ENCODE measurements at places on chromosomes 5 and 9. TPM values are rescaled to one million over a fixed set of nuclear protein-coding genes. Genes with fewer than 3 reads are reported as not detected.

- no peak for ATAC-seq
These were observed 144.4 kb upstream of the FSTL4 start for GRCh38 chr5:133756756-133757155.

DNA sequence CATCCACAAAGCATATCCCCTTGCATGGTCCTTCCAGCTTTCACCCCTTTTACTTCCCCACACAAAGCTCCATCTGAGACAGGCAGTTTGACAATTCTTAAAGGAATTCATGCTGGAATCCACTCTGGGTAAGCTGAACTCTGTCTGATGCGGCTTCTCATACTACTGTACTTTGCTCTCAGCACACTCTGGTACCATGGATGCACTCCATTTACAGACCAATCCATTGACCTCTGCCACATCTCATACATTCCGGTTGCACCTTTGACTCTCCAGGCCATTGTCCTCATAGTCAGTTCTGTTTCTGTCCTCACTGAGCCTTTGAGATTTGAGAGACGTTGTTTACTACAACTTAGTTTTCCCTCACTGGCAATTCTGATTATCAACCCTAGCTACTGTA lies 12.2 kb downstream of the SPATA9 start:
- no peak for ATAC-seq

DNA sequence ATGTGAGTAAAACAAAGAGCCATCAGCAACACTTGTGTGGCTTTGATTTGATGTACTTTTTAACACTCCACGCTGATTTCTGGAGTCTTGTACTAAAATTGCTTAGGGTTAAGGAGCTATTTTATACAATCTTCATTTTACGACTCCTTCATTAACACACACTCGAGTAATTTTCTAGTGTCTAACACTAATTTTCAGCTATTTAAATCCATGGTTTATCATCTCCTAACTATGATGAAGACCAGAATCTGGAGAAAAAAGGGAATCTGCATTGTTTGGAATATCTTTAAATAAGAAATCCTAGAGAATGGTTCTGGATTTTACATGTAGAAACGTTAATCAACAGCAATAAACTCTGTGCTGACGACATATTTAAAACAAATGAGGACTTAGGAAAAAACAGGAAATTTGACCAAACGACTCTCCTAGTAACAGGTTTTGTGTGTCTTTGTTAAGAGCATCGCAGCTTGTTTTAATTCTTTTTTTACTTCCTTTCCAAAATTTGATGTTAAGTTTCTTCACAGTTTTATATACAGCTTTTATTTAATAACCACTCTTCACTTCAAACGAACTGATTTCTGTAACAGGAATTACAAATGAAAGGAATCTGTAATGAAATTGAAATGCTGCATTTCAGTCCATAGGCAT lies 138.5 kb downstream of the AOPEP start:
- no peak for ATAC-seq

DNA sequence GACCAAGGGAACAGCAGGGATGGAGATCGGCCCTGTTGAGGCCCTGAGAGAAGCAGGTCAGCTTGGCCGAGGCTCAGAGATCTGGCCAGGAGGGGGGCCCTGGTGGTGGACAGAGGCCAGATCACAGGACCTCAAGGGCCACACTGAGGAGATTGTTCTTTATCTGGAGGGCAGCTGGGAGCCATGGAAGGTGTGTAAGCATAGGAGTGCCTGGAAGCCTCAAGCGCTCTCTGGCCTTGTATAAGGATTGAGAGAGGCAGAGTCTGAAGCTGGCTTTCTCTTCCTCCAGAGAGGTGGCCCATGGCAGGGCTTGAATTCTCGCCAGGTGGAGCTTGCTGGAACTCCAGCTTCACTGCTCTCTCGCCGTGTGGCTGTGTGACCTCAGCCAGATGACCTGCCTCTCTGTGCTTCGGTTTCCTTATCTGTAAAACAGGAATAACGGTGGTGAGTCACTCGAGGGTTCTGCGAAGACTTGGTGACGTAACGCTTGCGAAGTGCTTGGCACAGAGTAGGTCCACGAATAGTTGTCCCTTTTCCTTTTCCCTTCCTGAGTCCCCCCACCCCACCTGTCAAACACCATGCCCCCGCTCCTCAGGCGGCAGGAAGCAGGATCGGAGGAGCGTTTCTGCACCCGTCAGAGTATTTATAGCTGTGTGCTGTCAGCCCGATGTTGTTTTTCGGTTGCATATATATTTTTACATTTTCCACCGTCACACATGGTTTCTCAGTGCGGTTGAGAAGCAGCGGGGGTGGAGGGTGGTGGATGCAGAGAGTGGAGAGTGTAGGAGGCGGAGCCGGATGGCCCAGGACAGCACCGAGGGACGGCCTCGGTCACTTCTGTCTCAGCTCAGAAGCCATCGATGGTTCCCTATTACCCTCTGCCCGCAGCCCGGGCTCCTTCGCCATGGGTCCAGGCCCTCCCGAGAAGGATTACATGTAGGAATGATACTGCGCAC lies 17.0 kb upstream of the CRB2 start:
- ATAC-seq: peak; percentile 8

GRCh38 chr9:72947984-72948465 lies 4.8 kb downstream of the ALDH1A1 start:
- ATAC-seq: no peak

DNA sequence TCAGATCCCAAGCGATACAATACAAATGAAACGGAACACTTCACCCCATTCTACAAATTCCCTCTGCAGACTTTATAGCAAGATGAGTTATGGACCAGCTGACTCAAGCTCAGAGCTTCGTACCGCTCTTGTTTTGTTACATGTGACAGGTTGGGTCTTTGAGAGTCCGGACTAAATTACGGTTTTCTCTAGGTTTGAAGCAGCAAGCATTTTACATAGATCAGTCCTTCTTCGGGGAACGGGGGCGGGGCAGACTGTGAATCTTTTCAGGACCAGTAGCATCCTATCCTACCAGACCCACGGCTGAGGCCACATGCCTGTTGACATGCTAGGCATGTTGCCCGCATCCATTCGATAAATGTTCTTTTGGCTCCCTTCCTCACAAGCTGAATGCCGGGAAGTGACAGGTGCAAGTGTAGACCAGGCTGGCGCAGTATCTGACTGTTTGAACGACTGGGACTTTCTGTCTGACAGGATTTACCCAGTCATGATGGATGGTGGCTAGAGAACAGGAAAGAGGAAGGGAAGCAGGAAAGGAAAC lies 811.0 kb upstream of the GRAMD2B start:
- no peak for ATAC-seq

DNA sequence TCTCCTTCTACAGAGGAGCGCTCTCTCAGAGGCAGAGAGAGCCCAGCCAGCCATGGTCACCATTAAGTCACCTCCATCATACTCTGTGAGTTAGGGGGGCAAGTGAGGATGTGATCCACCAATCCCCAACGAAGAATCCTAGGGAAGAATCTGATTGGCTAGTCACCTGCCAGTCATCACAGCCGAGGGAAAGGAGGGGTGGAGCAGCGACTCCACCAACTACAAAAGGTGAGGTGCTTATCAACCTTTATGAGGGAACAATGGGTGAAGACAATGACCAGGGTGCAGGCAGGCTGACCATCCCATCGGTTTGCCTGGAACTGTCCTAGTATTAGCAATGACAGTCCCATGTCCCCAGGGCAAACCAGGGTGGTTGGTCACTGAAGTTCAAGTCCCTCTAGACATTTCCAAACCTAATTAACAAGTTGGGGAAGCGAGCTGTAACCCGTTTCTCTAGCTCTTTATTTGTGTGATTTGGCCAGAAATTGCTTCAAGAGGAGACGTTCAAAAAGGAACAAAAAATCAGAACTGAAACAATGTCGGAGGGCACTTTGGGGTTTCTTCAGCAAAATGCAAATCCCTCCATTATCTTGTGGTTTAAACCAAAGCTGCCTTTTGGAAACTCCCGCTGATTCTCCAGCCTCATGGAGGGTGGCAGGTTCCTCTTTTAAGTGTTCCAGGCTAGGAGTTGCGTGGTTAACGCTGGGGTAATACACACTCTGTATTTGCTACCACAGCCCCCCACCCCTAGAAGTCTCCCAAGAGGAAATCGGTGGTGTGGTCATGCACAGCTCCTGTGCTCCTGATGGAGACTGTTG lies 18.8 kb upstream of the FCN1 start:
- no peak for ATAC-seq

Gene RAD23B
- total RNA-seq: 112 TPM

DNA sequence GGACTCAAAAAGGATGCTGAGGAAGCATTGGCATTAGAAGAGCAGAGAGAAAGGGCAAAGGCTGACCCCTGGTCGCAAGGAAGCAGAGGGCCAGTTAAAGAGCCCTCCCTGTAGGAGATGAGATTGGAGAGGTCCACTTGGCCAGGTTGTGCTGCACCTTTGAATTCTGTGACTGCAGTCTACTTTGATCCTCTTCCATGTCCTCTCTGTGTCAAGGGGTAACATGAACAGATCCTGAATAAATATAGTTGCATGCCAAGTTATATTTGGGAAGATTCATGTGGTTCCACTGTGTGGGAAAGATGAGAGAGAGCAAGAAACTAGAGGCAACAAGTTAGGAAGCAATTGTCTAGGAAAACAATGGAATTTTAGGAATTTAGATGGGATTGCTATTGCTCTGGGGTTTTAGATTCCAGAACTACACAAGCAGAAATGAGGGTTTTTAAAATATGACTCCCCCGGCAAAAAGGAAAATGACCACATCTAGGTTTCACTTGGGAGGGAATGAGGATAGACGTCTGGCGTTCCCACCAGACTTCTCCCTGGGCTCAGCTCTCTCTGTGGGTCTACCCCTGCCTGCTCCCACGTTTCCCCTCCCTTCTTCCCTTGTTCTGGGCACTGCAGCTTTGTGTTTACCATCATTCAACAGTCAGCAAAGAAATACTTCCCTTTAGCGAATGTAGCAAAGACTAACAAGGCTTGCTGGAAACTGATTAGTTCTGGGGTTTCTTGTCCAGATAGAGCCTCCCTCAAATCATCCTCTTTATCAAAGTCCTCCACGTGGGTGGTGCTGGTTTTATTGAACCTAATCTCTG lies 63.6 kb downstream of the SNX18 start:
- no peak for ATAC-seq

Gene SLC2A6
- total RNA-seq: 0.80 TPM

GRCh38 chr5:18496041-18496440 lies 861.8 kb downstream of the TAF11L14 start:
- no peak for ATAC-seq

Gene MARVELD2
- total RNA-seq: 25.7 TPM

DNA sequence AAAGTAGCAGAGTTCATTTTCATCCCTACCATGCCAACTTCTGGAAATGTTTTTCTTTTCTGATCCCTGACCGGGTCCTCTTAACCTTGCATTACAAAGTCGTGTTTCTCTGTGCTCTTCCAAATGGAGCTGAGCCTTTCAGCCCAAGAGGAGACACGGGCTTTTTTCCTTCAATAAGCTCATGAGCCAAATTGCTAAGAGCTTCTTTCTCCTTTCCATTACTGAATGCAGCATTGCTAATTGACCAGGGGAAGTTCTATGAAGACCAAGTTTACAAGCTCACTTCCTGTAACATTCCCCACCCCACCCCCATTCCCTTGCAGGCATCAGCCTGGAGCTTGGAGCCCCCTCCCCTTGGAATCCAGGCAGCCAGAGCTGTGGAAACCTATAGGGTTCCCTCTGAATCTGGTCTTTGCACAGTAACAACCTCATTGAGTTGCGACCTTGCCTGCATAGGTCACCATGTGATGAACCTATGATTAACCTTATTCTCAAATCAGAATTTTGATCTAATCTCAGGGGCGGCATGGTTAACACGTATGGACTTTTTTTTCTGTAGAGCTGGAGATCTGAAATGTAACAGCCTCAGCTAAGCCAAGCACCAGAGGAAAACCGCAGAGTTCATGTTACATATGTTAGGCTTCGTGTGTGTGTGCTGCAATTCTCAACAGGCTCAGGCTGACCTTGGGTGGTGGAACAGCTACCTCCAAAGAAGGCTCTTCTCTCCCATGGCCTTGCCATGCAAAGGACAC lies 395.7 kb upstream of the ZNF462 start:
- no peak for ATAC-seq

DNA sequence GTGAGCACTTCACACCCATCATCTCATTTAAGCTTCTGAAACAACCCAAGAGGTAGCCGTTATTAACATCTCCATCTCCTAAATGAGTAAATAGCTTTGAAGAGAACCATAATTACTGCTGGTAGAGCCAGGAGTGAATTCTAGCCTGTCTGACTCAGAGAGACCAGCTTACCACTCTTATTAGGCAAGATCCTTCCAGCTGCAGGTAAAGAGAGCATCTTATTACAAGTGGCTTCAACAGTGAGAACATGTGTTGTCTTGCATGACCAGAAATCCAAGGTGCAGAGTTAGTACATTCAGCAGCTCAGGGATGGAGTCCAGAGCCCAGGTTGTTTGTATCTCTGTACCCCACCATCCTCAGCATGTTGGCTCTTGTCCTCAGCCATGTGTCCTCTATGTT lies 10.9 kb upstream of the AFAP1L1 start:
- no peak for ATAC-seq

- ATAC-seq: no peak
These were observed 442.9 kb downstream of the RAB3C start for GRCh38 chr5:59025734-59026133.

GRCh38 chr9:26193237-26193636 lies 515.0 kb upstream of the TUSC1 start:
- ATAC-seq: no peak

- ATAC-seq: no peak
These were observed 75.3 kb downstream of the LHFPL2 start for GRCh38 chr5:78573318-78573717.

GRCh38 chr9:130407916-130408663 lies 36.7 kb upstream of the ASS1 start:
- no peak for ATAC-seq

- ATAC-seq: peak; percentile 77
These were observed 725 bp upstream of the NIPBL start for GRCh38 chr5:36875790-36876298.

Gene KCNT1
- total RNA-seq: not detected

DNA sequence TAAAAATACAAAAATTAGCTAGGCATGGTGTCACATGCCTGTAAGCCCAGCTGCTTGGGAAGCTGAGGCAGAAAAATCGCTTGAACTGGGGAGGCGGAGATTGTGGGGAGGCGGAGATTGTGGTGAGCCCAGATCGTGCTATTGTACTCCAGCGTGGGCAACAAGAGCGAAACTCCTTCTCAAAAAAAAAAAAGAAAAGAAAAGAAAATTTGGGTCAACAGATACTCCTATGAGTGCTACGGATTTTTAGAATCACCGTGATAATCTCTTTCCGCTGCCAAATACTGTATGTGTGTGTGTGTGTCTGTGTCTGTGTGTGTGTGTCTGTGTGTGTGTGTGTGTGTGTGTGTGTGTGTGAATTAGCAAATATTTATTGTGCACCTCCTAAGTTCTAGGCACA lies 64.4 kb downstream of the ARRDC3 start:
- no peak for ATAC-seq

GRCh38 chr5:158873104-158873503 lies 226.6 kb downstream of the EBF1 start:
- ATAC-seq: no peak

Gene CA9
- 1.6 TPM for total RNA-seq

GRCh38 chr9:111233963-111234362 lies 96.1 kb downstream of the OR2K2 start:
- no peak for ATAC-seq
